ENCODE measurements at places on chromosomes 6 and 20.

DNA sequence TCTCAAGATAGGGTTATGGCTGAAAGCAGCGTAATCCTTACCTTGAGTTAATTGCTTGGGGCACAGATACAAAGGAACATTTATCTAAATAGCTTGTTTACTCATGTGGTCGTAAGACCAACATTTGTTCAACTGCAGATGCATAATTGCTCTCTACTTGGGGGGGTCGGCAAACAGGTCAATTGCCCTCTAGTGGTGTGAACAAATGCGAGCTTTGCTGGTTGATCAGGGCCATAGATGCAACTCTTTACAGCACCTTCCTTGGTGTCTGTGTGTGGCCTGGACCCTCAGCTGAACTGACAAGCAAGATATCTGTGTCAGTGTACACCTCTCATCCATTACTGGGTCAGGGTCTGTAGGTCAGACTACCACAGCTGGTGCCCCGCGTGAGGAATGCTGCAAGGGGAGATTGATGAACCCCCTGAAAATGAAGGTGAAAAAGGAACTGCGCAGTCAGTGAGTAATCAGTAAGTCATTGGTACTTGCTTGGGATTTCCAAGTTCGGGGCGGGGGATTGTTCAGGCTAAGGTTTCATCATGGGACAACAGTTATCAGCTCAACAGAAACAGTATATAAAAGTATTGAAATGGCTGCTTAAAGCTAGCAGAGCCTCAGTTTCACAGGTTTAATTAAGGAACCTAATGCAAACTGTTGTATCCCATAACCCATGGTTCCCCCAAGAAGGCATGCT is 24.0 kb downstream of the HLA-DPA1 start:
- H3K4me1 ChIP-seq: peaks cover 3% of the 10 kb centered on the region
- H3K27ac ChIP-seq: no peak overlapping the region
- H3K4me3 ChIP-seq: no peak overlapping the region
- no peak for DNase-seq
- H3K36me3 ChIP-seq: no peaks in the 10 kb centered on the region

- no peak overlapping the region for H3K4me3 ChIP-seq
- no peak overlapping the region for H3K27ac ChIP-seq
- no peaks in the 10 kb centered on the region for H3K4me1 ChIP-seq
- H3K36me3 ChIP-seq: no peaks in the 10 kb centered on the region
- DNase-seq: no peak
- H3K27me3 ChIP-seq: no peaks in the 10 kb centered on the region
Measured at GRCh38 chr6:67133973-67134372, 1426.9 kb upstream of the EYS start.

DNA sequence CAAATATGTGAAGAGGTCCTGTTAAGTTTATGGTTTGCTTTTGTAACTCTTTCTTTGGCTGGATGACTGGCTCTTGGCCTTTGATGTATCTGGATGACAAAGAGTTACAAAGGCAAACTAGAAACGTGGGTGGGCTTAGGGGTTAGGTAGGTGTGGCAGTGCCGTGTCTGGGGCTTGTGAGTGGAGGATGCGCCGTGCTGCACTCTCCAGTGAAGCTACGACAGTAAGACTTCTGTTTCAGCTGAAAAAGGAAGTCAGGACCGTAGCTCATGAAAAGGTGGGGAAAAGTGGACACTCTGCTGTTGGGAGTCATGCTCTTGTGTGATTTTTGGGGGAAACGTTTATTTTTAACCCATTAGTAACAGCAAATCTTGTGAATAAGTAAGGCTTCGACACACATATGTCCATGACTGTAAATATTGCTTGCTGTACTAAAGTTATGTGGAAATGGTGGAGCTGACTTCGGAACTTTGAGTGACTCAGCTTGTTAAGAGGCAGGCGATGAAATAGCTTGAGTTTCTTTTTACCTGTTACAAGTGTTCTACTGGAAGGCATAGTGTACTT is 45.6 kb downstream of the DUSP22 start:
- no peaks in the 10 kb centered on the region for H3K4me1 ChIP-seq
- no peak overlapping the region for H3K27ac ChIP-seq
- no peak for DNase-seq
- H3K36me3 ChIP-seq: no peaks in the 10 kb centered on the region
- H3K27me3 ChIP-seq: no peaks in the 10 kb centered on the region

DNA sequence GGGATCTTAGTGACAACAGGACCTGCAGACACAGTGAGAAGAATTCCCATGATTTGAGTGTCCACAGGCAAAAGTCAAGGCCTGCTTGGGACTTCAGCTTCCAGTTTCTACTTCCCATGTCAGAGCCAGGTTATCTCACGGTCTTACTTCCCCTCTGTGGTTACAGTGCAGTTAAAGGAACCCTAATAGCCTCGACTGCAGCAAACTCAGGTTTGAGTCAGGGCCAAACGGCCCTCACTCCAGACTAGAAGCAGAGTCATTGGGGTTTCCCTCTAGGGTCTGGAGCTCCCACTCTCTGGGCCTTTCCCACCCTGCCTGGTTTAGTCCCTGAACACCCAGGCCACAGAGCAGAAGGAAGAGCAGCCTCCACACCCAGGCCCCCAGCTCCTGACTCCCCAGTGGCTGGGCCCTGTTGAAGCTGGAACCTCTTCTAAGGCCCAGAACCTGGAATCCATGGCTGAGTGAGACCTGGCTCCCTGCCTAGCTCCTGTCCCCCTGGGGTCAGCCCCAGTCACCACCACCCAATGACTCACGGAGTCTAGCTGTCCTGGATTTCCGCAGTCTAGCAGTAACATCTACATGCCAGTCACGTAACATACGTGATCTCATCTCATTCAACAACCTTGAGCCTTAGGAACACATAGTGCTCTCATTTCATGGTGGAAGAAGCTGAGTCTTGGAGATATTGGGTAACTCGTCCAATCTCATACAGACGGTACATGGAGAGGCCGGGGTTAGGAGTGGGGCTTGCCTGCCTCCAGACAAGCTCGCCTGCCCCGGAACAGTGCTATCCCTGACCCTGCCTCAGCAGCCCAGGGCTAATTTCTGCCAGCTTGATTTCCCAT is 9.2 kb upstream of the GHRH start:
- no peaks in the 10 kb centered on the region for H3K36me3 ChIP-seq
- H3K27ac ChIP-seq: no peak overlapping the region
- no peaks in the 10 kb centered on the region for H3K27me3 ChIP-seq
- H3K4me1 ChIP-seq: no peaks in the 10 kb centered on the region
- DNase-seq: no peak

- no peaks in the 10 kb centered on the region for H3K27me3 ChIP-seq
- H3K36me3 ChIP-seq: 0 out of 2 replicates have a peak, but pooled peaks cover 2% of the 10 kb centered on the region
Measured at GRCh38 chr20:56765172-56766073, 136.3 kb downstream of the TFAP2C start.

DNA sequence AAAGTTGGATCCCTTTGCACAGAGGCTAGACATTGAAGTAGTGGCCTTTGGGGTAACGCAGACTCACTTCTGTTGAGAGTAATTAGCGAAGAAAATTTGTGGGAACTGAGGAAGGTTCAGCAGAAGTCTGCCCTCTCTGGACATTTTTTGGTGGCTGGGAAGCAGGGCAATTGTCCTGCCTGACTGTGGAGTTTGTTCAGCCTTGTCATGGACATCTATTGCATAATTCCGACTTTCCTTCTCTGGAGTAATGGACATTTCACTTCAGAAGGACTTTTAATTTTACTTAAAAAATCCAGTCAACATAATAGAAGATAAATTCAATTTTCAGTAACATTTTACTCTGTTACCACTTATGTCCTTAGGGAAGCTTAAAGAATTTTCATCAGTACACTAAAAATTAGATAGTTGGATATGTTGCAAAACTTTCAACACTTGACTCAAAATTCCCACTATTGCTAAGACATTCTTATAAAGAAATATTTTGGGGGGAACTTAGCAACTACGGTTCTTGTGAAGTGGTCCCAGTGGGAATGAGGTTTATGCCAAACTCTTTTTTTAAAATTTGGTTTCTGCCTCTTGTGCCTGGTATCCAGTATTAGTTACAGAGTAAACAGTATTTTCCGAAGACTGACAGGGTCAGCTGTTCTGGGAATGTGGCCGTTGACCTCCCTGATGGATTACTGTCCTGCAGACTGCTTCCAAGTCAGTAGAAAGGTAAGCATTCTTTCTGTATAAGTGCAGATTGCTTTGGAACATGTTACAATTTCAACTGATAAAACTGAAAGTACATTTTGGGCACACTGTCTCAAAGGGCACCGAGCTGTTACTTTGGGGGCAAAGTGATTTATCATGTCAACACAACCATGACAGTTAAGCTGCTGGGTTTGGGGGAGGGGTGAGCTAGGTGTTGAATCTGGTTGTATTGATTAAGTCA is 100.6 kb upstream of the MLIP start:
- H3K4me3 ChIP-seq: no peak overlapping the region
- no peak overlapping the region for H3K27ac ChIP-seq
- no peaks in the 10 kb centered on the region for H3K27me3 ChIP-seq
- no peak for DNase-seq
- H3K4me1 ChIP-seq: no peaks in the 10 kb centered on the region

- H3K4me3 ChIP-seq: no peak overlapping the region
- no peaks in the 10 kb centered on the region for H3K27me3 ChIP-seq
- DNase-seq: no peak
- H3K36me3 ChIP-seq: no peaks in the 10 kb centered on the region
- no peak overlapping the region for H3K27ac ChIP-seq
Measured at GRCh38 chr6:56659721-56660380, 17.2 kb upstream of the DST start.

DNA sequence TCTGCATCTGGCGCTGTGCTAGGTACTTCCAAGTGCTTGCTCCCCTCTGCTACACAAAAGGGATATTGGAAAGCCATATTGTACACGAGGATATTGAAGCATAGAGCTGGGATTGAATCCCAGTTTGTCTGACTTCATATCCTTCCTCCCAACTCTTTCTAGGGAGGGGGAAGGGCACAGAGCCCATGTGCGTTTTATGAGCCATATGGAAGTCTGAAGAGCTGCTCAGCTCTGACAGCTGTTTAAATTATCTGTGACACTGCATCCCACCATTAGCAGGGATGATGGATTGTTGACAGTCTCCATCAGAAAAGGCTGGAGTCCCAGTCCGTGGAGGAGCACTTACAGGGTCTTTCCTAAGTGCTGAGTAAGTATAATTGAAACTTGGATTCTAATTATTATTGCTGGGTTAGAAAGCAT is 18.4 kb downstream of the TIAM2 start:
- no peaks in the 10 kb centered on the region for H3K36me3 ChIP-seq
- no peaks in the 10 kb centered on the region for H3K27me3 ChIP-seq
- H3K27ac ChIP-seq: no peak overlapping the region
- peaks cover 5% of the 10 kb centered on the region for H3K4me1 ChIP-seq
- H3K4me3 ChIP-seq: no peak overlapping the region

- H3K27me3 ChIP-seq: no peaks in the 10 kb centered on the region
- H3K4me3 ChIP-seq: no peak overlapping the region
- DNase-seq: no peak
- peaks cover 2% of the 10 kb centered on the region for H3K4me1 ChIP-seq
- no peak overlapping the region for H3K27ac ChIP-seq
Measured at GRCh38 chr6:91276315-91276714, 689.4 kb upstream of the MAP3K7 start.

DNA sequence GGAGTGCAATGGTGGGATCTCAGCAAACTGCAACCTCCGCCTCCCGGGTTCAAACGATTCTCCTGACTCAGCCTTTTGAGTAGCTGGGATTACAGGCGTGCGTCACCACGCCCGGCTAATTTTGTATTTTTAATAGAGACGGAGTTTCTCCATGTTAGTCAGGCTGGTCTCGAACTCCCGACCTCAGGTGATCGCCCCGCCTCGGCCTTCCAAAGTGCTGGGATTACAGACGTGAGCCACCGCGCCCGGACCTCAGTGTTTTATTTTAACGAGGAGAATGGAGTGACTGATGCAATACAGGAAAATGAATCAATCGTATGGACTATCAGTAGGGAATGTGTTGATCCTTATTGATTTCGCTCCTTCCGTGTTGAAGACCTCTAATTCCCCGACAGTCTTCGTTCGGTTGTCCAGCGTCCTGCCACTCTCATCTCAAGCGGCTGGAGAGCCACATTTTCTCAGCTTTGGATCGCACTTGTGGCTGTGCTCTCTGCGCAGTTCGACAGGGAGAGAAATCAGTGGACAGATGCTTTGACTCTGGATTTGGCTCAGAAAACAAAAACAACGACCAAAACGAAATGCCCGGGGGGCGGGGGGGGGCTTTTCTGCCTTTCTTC is 166.2 kb downstream of the TRIM27 start:
- H3K27me3 ChIP-seq: no peaks in the 10 kb centered on the region
- no peaks in the 10 kb centered on the region for H3K36me3 ChIP-seq
- no peak for DNase-seq
- no peak overlapping the region for H3K27ac ChIP-seq
- H3K4me1 ChIP-seq: no peaks in the 10 kb centered on the region
- peak overlapping the region; percentile 55 for H3K4me3 ChIP-seq

GRCh38 chr20:46111836-46112212 is 6.3 kb upstream of the CD40 start:
- peaks cover 4% of the 10 kb centered on the region for H3K27me3 ChIP-seq
- H3K36me3 ChIP-seq: no peaks in the 10 kb centered on the region
- no peak for DNase-seq
- no peak overlapping the region for H3K4me3 ChIP-seq
- no peaks in the 10 kb centered on the region for H3K4me1 ChIP-seq
- H3K27ac ChIP-seq: no peak overlapping the region

GRCh38 chr6:107331409-107332386 is 127.7 kb downstream of the PDSS2 start:
- H3K4me1 ChIP-seq: no peaks in the 10 kb centered on the region
- H3K36me3 ChIP-seq: no peaks in the 10 kb centered on the region
- no peak overlapping the region for H3K4me3 ChIP-seq
- H3K27me3 ChIP-seq: no peaks in the 10 kb centered on the region

- DNase-seq: no peak
- no peaks in the 10 kb centered on the region for H3K4me1 ChIP-seq
- H3K4me3 ChIP-seq: no peak overlapping the region
- no peaks in the 10 kb centered on the region for H3K27me3 ChIP-seq
- no peaks in the 10 kb centered on the region for H3K36me3 ChIP-seq
Measured at GRCh38 chr6:169529931-169530751, 171.7 kb downstream of the WDR27 start.

DNA sequence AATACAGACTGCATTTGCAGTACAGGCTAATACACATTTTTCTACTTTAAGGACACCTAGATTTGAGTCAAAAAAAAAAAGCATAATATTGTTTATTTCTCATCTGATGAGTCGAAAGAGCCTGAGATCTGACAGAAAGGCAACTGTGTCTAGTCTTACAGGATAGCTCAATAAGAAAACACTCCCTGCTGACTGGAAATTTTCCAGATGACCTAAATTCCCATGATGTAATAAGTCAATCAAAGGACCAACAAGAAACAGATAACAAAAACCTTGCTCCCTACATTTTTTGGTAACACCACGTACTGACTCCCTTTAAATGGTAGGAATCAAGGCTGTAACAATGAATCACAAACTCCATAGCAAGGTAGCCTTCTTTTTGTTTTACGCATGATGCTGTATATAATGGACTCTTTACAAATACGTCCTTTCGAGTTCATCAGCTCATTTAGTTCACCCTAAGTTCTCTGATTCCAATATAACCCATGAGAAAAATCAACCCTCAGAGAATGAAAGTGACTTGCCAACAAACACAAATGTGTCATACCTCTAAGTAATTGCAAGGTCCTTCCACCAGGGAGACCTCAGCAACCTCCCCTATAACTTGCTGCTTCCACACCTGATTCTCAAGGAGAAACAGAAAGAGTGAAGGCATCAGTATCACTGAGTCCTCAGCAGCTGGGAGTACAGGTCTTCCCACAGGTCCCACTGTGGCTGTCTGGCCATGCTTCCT is 12.1 kb downstream of the TBX18 start:
- DNase-seq: no peak
- H3K4me3 ChIP-seq: no peak overlapping the region
- no peaks in the 10 kb centered on the region for H3K36me3 ChIP-seq
- H3K27me3 ChIP-seq: no peaks in the 10 kb centered on the region
